ENCODE measurements at places on chromosomes 4 and X.

DNA sequence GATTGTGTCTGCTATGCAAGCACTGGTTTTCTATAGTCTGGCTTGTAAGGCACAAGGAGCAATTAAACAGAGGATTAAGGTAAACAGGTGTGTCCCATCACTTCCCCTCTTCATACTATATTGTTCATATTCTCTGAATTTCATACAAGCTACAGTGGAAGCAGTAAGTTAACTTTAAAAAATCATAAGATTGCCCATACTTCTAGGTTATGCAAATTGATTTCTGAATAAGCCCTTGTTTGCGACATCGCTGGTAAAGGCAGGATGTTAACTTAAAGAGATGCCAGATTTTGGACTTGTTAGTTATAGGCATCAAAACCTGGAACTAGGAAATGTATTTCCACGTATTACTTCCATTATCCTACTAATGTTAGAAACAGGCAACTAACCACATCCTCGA lies 1.0 kb upstream of the TMEM131L start:
- DNase-seq: no peak

DNA sequence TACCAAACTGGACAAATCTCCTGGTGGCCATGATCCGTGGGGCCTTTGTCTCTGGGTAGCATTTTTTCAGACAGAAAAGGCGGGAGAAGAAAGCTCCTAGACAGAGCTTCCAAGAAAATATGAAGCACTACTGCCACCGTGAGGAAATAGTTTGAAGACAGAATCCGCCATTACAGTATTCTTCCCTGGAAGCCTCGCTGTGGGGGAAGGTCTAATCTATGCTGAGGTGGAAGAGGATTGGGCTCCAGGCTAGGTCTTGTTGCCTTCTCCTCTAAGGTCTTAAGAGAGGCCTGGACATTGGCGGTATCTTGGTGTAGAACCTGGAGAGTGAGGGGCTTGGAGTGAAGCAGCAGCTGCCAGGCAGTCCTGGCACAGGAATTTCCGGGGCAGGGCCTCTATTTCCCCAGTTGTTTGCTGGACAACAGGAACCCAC lies 218.9 kb downstream of the OR13H1 start:
- DNase-seq: no peak

DNA sequence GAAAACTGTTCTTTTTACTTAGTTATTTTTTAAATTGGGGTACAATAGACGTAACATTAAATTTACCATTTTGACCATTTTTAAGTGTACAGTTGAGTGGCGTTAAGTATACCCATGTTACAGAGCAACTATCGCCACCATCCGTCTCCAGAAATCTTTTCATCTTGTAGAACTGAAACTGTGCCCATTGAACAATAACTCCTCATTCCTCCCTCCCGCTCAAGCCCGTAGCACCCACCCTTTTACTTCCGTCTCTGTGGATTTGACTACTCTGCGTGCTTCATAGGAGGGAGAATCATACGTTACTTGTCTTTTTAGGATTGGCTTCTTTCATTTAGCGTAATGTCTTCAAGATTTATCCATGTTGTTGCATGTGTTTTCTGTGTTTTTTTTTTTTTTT lies 55.3 kb downstream of the TMEM131L start:
- no peak for DNase-seq

DNA sequence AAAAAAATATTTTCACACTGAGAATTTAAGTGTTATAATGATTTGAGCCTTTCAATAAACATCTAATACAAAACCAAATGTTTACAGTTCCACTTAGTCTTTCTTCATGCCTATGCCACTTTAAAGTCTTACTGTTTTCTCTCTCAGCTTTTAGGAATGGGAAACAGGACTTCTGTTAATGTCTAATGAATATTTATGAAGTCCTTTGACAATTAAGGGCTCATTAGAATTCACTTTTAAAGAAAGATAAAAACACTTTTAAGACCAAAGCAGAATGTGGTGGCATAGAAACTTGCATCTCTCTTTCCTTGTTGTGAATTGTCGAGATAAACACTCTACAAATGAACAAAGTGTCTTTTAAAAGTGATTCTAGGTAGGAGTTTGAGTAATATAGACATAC lies 315.9 kb downstream of the BMPR1B start:
- DNase-seq: no peak

- no peak for DNase-seq
Observed at GRCh38 chr4:109207061-109207460, 95.4 kb downstream of the COL25A1 start.

DNA sequence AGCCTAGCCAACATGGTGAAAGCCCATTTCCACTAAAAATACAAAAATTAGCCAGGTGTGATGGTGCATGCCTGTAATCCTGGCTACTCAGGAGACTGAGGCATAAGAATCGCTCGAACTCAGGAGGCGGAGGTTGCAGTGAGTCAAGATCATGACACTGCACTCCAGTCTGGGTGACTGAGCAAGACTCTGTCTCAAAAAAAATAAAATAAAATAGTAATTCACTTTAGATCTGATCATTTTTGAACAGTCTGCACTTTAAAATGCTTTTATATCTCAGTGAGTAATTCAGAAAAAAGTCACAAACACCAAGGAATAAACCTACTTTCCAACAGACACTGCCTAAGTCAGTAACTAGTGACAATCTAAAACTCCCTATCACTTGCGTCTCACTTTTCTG lies 25.6 kb upstream of the CORIN start:
- no peak for DNase-seq

- no peak for DNase-seq
Observed at GRCh38 chr4:99166544-99166943, 22.4 kb upstream of the ADH4 start.

- no peak for DNase-seq
Observed at GRCh38 chr4:26751004-26751403, 109.6 kb upstream of the STIM2 start.

DNA sequence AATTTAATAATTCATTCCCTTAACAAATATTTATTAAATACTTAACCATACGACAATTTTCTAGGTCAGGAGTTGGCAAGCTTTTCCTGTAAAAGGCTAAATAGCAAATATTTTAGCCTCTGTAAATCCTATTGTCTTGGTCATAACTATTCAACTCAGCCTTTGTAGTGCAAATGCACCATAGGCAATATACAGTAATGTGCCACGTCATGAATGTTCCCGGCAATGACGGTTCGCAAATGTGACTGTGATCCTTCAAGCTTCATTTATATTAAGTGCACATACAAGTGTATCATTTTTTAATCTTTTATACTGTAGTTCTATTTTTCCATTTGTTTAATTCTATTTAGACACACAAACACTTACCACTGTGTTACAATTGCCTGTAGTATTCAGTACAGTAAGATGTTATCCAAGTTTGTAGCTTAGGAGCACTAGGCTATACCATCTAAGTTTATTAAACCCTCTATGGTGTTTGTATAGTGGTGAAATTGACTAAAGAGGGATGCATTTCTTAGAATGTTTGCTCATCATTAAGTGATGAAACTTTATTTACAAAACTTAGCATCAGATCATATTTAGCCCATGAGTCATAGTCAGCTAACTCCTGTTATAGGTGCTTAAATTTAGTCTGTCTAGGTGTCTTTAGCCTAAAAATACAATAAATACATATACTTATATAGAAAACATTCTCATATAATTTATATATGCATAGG lies 553.6 kb downstream of the STPG2 start:
- no peak for DNase-seq

DNA sequence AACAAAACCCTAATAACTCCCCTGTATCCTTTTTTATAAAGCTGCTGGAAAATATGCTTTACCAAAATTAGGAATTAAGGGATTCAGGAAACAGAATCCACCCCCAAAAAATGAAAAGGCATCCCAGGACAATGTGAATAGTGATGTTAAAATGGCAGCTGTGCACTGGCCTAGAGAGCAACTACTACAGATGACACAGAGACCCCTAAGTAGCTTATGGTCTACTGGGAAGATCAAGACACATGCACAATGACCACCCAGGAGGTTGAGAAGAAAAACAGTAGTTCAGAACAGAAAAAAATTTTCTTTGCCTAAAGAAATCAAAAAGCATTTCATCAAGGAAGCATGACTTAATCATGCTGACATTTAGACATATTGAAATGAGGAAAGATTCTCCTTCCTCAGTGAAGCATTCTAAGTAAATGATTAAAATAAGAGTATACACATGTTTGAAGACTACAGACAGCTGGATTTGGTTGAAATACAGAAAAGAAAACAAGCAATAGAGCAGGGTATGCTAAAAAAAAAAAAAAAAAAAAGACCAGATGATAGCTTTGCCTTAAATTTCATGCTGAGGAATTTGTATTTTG lies 117.3 kb downstream of the WDFY3 start:
- no peak for DNase-seq

DNA sequence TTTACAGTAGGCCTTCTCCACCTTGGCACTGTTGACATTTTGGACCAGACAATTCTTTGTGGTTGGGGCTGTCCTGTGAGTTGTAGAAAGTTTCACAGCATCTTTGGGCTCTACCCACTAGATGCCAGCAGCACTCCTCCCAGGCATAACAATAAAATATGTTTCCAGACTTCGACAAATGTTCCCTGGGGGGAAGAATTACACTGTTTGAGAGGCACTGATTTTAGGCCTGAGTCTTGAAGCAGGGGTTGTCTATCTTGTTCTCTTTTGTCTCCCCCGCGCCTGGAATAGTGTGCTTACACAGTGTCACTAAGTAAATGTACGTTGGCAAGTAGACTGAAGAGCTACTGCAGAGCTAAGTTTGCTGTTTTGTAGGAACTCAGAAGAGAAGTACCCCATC lies 254.4 kb upstream of the BOD1L1 start:
- no peak for DNase-seq

DNA sequence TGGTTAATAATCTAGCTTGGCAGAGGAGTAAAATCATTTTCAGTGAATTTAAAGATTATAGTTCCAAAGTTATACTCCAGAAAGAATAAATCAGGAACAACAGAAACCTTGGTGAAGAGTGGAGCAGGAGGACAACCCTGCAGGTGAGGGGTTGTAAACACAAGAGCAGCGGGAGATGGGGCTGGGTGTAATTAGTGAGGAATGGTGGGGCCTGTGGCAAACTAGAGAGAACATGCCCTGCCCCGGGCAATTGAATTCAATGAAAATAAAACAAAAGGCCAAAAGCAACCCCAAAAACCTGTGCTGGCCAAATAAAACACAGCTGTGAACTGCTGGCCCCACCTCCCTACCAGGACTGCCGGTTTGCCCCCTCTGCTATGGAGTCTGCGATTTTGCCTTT lies 325.2 kb downstream of the NR3C2 start:
- DNase-seq: no peak

GRCh38 chr4:38782452-38783108 lies at the start of gene TLR10:
Gene TLR10 (minus strand): TSS chr4:38782990. CDS start chr4:38775590, 7,400 bp downstream.
- no peak for DNase-seq

DNA sequence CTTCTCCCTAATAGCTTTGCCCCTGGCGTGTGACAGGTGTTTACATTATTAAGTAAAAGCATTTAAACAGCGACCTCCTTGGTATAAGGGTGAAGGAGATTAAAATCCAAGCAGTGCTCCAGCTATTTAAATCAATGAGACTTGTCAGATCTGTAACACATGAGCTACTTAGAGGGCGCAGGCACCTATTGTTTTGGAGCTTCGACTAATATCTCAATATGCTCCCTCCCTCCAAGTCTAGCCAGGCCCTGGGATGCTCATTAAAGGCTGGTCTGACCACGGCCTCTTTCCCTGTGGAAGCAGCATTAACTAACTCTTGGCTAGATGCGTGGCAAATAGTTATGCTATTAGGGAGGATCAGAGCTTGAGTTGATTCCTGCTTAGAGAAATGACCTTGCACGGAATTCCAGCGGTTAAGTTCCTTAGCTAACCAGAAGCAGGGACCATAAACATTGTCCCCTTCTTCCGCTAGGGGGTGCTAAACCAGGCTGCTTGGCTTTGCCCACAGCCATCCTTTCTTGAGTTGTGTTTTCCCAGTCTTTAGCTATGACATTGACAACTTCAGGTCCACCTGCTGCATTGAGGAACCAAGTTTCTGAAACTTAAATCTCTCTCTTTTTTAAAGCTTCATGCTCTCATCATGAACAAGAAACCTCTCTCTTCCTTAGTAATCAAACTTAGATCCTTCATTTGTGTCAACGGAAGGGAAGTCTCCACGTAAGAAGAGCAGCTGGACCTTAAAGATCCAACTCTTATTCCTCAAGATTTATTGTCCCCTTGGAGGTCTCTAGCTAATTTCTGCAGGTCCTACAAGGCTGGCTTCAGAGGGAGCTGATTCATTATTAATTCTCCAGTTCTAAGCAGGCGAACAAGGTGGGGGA lies 80.7 kb upstream of the IGFBP7 start:
- no peak for DNase-seq

GRCh38 chr4:87405211-87405820 lies 14.3 kb upstream of the HSD17B11 start:
- no peak for DNase-seq

- DNase-seq: no peak
Observed at GRCh38 chrX:114905251-114905650, 112.2 kb downstream of the IL13RA2 start.

- no peak for DNase-seq
Observed at GRCh38 chr4:15809058-15809457, 30.9 kb downstream of the CD38 start.

DNA sequence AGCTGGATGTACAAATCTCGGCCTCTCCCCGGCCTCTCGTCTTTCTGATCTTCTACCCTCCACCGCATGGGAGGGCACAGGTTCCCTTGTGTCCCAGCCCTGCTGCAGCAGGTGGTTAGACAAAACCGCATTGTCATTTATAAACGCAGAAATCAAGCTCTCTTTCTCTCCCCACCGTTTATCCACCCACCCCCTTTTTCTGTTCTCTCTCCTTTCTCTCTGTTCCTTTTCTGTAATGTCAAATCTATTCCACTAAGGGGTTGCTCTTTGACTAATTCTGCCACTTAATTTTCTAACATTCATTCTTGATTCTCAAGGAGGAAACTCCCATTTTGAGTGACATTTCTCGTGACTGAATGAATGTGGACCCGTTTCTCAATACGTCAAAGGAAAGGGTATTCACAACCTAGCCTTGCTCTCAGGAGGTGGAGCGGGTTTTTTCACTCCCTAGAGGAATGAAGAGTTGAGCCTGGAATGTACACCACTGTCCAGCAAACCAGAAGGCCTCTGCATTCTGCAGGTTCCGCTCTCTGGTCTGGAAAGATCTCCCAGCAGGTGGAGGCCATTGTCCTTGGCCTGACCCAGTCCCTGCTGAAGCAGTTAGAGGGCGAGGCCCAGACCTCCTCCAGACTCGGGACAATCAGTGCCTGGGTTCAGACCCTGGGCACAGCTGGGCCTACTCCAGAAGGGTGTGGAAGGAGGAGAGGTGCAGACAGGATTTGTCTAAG lies 70.9 kb upstream of the ENPP6 start:
- no peak for DNase-seq

DNA sequence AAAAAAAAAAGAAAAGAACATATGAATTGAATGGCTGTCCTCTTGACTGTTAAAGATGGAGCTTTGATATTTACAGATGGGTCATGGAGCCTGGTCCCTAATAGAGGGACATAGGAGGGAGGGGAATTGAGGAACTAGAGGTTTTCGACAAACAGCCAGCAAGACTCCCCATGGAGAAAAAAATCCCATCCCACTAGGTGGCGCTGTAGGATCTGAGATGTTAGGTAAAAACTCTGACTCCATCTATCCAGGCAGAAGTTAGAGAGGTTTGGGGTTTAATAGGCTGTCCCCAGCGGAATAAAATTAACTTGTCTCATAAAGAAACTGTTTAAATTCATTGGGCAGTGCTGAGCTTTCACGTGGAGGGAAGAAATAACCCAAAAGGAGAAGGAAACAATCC lies 45.9 kb downstream of the HMGB2 start:
- DNase-seq: peak; percentile 46

Measured in activated CD4-positive, alpha-beta T cell treated with anti-CD3 and anti-CD28 coated beads, Interleukin-2, amount 50 U/mL, for 24 hours (primary cell).